D721Med (cell line): ENCODE measurements at places on chromosomes 1 and 21.

DNA sequence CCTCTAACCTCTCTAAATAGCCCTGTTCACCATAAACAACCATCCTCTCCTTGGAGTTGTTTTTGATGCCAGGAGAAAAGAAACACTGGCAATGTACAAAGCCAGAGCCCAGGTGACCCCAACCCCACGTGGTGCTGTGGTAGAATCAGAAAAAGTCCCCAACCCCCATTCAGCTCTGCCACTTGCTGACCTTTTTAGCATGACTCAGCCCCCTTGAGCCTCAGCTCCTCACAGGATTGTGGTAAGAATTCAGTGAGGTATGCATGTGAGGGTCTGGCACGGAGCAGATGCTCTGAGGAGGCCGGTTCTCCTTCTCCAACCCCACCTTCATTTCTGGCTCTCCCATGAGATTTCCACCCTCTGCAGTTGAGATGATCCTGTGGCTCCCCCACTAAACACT lies 11.1 kb upstream of the CHI3L1 start:
- DNase-seq, result no peak

DNA sequence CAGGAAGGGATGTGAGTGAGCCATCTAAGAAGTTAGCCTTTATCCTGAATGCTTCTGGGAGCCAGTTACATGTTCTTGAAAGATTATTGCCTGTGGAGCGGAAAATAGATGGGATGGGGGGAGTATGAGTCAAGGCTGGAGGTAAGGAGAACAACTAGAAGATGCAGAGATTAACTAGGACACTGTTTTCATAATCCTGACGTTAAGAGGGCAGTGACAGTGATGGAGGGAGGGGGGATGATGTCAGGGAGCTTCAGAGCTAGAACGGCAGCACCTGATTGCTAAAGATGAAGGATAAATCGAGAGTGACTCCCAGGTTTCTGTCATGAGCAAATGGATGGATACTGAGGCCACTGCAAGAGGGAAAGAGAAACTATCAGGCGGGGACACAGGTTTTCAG lies 10.0 kb upstream of the RCSD1 start:
- no peak for DNase-seq

GRCh38 chr1:245621589-245621988 lies 466.8 kb downstream of the KIF26B start:
- DNase-seq, result no peak

- DNase-seq, result no peak
Observed at GRCh38 chr21:43893536-43894205, 28.6 kb downstream of the AGPAT3 start.

- no peak for DNase-seq
Observed at GRCh38 chr21:35428937-35429336, 379.8 kb upstream of the RUNX1 start.

DNA sequence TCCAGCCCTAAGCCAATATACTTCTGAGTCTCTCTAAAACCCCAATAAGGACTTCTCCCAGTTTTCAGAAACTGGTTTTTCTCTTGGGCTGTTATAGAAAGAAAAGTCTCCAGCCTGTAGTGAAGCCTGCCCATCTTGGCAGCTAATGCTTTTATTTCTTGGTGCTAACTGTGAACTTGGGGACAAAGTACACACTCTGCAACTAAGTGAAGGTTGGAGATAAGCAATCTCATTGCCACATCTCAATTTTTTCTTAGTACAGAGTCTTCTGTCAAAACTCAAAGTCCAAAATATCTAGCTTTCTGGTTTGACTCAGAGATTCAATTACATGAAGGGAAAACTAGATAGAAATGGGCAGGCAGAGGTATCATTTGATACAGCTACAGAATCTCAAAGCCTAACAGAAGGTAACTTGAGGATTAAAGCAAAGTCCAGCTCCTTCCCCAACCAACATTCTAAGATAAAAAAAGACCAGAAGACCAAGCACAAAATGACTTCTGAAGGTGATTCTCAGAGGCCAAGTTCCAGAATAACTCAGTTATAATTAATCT lies 14.0 kb downstream of the AK2 start:
- no peak for DNase-seq
